ENCODE measurements at places on chromosomes 3 and 15.

- no peak for DNase-seq
Observed at GRCh38 chr3:18135060-18135814, 289.9 kb downstream of the SATB1 start.

- no peak for DNase-seq
Observed at GRCh38 chr3:117622171-117622841, 912.7 kb downstream of the TUSC7 start.

DNA sequence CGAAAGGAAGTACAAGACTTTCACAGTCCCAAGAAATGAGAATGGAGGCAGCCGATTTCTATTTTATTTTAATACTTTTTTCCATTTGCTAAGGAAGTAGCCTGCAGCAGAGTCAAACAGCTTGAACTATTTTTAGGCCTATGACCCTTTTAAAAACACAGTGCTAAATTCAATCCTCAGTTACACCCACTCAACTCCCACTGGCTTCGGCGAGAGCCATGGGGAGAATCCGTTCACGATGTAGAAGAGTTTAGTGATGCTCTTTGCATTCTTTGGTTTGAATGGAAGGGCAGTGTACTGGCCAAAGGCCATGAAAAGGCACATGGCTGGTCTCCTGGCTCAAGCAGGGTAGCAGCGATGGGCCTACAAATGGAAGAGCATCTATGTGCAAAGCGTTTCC is 343.5 kb downstream of the FOXP1 start:
- DNase-seq = no peak

- no peak for DNase-seq
Observed at GRCh38 chr15:81012588-81012987, 11.9 kb downstream of the TLNRD1 start.

GRCh38 chr15:34647569-34648293 is 64.3 kb upstream of the GOLGA8B start:
- no peak for DNase-seq

GRCh38 chr3:194548346-194549321 is 61.8 kb upstream of the ATP13A3 start:
- DNase-seq = no peak

DNA sequence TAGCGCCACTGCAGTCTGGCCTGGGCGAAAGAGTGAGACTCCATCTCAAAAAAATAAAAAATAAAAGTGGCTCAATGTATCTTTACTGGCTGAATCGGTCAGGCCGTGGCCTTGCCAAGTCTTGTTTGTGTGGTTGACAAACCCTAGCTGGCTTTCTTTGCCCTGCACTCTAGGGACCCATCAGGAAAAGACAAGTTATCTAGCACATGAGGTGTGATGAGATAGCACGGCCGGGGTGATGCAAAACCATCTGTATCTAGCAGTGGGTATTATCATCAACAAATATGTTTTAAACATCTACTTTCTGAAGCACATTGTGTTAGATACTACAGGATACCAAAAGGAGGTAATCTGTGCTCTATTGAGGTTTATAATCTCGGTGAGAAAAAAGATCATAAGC is 3.9 kb upstream of the DPP8 start:
- DNase-seq = no peak

DNA sequence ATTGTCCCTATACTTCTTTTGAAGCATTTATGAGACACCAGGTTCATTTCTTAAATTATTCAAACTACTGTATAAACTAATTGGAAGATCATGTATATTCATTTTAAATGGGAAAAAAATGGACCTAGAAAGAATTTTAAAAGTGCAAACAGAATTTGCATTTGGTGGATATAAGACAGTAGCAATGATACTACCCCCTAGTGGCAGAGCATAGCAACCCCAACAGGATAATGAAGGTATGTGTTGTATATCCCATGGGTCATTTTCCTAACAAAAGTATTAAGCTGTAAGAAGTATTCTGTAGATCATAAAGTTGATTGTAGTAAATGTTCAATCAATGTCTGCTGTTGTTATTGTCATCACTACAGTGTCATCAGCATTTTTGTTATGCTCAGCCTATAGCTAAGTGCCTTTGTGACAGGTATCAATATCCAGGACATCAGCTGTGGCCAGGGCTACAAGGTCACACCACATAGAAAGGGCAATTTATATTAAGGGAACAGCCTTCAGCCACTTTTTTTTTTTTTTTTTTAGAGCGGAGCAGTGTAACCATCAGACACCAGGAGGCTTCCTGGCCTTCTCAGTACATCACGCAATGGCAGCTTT is 175.8 kb downstream of the FOXB1 start:
- DNase-seq = no peak

DNA sequence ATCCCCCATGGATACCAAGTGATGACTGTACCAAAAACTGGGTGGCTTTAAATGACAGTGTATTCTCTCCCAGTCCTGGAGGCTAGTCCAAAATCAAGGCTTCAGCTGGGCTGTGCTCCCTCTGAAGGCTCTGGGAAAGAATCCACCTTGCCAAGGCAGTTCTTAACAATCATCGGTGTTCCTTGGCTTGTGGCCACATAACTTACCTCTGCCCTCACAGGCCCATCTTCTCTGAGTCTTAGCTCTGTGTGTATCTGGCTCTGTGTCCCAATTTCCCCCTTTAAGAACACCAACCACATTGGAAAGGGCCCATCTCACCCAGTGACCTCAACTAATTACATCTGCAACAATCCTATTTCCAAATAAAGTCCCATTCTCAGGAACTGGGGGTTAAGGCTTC is 503.0 kb upstream of the PROK2 start:
- no peak for DNase-seq

GRCh38 chr15:73660455-73660854 is 23.7 kb upstream of the CD276 start:
- DNase-seq = no peak

DNA sequence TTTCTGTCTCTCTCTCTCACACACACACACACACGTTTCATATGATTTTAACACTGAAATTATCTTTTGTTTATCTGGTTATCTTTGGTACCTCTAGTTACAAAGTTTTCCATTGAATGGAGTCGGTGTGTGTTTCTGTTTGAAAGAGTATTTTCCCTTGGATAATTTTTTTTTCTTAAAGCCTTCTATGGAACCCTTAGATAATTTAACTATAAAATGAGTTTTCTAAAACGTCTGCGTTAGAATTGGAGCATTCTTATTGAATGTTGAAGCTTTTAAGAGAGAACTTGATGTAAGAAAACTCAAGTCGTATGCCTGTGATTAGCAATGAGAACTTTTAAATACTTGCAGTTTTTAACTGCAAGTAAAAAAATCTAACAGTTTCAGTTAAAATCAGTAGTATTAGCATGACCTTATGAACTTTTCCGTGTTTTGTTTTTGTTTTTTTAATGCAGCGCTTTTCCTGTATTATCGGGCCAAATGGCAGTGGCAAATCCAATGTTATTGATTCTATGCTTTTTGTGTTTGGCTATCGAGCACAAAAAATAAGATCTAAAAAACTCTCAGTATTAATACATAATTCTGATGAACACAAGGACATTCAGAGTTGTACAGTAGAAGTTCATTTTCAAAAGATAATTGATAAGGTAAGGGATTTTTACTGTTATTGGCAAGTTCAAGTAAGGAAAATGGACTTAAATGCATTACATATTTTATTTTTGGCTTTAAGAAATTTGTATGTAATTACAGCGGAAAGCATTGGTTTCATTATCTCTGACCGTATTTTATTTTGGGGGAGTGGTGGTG is 3.0 kb downstream of the SMC4 start:
- DNase-seq = no peak

DNA sequence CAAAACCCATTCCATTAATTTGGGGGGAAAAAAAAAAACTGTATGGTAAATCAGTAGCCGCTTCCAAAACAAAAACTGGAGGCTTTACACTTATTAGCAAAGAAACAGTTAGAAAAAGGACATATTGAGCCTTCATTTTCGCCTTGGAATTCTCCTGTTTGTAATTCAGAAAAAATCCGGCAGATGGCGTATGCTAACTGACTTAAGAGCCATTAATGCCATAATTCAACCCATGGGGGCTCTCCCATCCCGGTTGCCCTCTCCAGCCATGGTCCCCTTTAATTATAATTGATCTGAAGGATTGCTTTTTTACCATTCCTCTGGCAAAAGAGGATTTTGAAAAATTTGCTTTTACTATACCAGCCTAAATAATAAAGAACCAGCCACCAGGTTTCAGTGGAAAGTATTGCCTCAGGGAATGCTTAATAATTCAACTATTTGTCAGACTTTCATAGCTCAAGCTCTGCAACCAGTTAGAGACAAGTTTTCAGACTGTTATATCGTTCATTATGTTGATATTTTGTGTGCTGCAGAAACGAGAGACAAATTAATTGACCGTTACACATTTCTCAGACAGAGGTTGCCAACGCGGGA is 9.4 kb upstream of the RPL24 start:
- no peak for DNase-seq

Measured in stimulated activated CD4-positive, alpha-beta T cell treated with anti-CD3 and anti-CD28 coated beads, Interleukin-1b, Interleukin-23, amount 100 ng/mL, for 1 hour (primary cell).